ENCODE measurements at places on chromosomes 16 and 17.

DNA sequence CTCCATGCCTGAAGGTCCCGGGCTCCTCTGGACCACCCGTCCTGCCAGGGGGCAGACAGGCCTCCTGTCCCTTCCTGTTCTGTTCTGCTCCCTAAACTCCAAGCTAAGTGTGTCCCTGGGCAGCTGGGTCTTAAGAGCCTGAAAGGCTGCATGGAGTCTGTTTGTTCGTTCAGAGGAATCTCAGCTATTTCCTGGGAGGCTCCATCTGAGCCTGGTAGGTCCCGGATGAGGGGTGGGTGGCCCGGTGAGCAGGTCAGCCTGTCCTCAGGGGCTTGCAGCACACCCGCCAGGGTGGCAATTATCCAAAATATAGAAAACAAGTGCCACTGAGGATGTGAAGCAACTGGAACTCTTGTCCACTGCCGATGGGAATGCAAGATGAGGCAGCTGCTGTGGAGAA lies 12.6 kb downstream of the ACTG1 start:
- DNase-seq: no peak

DNA sequence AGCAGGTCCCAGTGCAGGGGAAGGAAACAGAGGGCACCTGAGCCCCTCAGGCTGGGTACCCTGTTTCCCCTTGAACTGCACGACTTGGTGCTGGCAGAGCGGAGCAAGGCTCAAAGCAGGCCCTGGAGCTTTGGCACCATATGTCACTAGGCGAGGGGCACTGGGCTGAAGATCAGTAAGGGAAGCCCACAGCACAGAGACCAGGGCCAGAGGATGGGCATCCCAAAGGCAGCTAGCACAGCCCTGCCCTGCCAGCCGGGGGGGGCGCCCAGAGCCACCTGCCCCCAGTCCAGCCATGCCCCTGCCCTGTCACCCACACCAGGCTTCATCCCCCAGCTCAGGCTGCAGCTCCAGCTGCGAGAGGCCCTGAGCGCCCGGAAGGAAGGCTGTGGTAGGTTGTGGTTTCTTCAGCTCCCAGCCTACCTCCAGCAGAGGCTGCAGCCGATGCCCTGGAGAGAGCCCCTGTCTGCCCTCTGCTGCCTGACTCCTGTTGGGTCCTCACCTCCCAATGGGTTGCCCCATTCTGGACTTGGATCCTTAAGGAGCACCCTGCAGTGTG lies 10.9 kb downstream of the NHERF1 start:
- peak; percentile 60 for DNase-seq

DNA sequence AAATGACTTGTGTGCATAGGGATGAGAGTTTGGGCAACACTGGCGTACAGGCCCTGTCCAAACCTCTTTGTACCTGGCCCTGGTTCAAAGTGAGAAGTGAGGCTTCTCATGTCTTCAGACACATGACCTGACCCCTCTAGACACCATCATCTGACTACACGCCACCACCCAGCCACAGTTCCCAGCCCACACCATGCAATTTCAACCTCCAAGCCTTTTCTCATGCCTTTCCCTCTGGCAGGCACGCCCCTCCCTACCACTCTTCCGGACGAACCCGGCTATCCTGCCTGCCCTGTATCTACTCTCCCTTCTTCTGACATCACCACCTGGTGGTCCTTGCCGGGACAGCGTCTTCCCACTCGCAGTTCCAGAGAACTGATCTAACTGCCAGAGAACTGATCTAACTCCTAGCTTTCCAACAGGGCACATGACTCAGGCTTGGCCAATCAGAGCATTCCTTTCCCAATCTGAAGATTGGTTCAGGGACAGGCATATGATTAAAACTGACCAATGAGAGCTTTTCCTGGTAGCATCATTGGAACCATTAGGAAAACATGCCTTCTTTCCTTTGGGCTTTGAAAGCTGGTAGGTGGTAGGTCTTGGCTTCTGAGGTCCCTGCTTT lies 27.1 kb upstream of the IL21R start:
- peak; percentile 76 for DNase-seq

- no peak for DNase-seq
Observed at GRCh38 chr16:2715064-2715463, 5.0 kb downstream of the PRSS27 start.

GRCh38 chr16:50303041-50303604 lies 36.8 kb downstream of the ADCY7 start:
- DNase-seq: no peak

DNA sequence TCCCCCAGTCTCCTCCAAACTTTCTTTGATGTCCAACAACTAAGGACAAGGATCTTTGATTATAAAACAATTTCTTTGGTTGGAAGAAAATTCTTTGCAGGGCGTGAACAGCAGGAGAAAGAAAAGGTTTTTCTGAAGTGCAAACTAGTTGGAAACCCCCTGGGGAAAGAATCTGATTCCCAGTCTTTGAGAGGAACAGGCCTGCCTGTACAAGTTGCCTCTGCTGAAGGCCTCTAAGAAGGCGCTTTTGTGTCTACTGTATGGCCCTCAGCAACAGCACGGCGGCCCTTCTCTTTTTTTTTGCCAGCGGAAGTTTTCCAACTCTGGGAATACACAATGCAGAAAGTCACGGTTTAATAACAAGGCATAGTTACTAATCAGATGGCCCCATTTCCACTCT lies 14.0 kb downstream of the RNF43 start:
- DNase-seq: no peak

DNA sequence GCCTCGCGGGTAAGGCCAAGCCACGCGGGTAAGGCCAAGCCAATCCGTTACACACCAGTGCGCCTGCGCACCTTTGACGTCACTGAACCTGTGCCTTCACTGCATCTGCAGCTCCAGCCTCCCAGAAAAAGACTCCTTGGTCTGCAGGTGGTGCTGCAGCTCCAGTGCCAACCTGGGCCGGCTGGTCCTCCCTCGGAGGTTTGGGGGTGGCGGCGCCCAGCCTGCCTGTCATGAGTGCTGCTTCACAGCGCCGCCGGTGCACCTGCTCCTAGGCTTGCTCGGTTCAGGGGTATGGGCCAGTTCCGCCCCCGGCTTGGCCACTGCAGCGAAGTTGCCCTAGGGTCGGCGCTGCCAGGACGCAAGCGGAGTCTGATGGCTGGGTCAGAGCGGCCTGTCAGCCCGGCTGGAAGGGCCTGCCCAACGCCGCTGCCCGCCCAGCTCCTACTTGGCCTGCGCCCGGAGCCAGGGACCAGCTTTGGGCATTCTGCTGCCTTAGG lies 146.6 kb downstream of the USP22 start:
- no peak for DNase-seq

- DNase-seq: no peak
Observed at GRCh38 chr17:79027925-79028491, 4.0 kb downstream of the C1QTNF1 start.

GRCh38 chr16:70163596-70163995 lies 10.0 kb upstream of the CLEC18C start:
- DNase-seq: no peak

- DNase-seq: no peak
Observed at GRCh38 chr16:68731637-68732036, 5.5 kb upstream of the CDH1 start.

- no peak for DNase-seq
Observed at GRCh38 chr17:149897-150584, 12.7 kb downstream of the SCGB1C2 start.

- DNase-seq: no peak
Observed at GRCh38 chr17:42779936-42780850, at the start of gene WNK4. WNK4 (plus strand) TSS chr17:42780610; CDS start chr17:42780699, 89 bp downstream.

DNA sequence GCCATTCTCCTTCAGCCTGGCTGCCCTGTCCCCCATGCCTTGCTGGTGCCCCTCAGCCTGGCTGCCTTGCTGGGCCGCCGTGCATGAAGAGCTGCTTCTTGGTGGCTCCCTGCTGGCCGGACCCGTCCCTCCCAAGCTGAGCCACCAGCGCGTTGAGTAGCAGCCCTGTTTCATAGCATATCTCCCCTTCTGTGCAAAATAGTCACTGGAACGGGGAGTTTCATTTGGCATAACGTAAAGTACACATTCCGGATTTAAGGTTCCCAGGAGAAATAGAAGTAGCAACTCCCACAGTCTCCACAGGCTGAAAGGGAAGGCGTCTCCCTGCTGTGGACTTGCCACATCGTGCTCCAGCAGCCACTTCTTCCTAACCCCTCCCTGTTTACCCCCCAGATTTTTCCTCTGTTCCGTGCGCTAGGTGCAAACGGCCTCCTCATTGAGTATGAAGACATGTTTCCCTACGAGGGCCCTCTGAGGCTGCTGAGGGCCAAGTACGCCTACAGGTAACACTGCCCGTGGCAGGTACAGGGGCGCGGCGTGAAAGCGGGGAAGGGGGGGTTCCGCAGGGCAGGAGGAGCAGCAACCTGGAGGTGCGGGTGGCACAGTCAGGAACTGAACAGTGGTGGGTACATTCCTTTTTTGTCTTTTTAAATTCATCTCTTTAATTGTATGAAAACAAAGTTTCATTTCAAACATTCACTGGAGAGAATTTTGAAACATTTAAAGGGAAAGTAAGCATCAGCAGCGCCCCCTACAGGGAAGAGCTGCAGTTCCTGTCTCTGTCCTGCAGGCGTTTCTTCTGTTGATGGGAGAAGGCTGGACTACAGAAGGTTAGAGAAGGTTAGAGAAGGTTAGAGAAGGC lies 5.8 kb upstream of the OGFOD3 start:
- no peak for DNase-seq

DNA sequence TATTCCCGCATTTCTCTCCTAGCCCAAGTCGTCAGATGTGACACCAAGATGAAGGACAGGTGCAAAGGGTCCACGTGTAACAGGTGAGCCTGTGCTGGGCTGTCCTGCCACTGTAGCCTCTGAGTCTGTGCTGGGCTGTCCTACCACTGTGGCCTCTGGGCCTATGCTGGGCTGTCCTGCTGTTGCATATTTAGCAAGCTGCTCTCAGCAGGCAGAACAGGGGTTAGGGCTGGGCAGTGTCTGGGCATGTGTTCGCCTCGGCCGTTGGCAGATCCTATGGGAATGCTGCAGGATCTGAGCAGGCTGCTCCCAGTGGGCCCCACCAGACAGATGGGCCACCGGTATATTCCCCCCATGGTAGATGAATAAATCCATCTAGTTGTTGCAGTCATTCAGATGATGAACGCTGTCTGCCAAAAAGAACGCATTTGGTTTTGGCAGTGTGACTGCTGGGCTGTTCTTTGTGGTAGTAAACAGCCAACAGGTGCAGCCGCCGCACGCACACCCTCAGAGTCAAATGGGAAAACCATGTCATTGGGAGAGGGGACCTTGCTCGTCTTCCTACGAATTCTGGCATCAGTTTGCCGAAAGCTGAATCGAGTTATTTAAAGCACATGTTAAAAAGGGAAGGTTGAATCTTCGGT lies 49.2 kb downstream of the CRISPLD2 start:
- no peak for DNase-seq

- peak; percentile 3 for DNase-seq
Observed at GRCh38 chr17:69048634-69049033, 12.1 kb downstream of the ABCA9 start.

DNA sequence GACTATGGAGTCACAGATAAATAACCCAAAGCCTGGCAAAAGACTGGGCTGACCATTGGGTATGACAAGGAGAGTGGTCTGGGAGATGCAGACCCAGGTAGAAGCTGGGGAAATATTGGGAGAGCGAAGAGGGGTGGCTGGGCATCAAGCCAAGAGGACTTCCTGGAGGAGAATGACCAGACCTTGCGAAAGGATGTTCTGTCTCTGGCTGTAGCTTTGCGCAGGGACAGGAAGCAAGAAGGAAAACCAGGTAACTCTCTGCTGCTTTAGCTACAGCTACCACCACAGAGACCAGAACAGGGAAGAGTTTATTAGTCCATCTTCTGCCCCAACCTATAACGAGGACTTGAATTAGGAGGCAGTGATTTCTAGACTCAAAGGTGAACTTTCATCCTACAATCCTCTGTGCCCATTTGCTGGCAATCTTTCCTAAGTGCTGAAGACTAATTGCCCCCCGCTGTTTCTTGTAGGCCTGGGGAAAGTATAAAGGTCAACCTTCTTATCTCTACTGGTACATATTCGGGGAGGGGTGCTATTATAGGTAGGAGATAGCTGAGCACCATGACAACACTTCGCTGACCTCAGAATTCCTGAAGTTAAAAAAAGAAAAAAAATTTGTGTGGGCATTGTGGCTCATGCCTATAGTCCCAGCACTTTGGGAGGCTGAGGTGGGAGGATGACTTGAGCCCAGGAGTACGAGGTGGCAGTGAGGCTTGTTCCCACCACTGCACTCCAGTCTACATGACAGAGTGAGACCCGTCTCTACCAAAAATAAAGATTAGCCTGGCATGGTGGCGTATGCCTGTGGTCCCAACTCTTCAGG lies 19.1 kb upstream of the KIFC3 start:
- DNase-seq: no peak

DNA sequence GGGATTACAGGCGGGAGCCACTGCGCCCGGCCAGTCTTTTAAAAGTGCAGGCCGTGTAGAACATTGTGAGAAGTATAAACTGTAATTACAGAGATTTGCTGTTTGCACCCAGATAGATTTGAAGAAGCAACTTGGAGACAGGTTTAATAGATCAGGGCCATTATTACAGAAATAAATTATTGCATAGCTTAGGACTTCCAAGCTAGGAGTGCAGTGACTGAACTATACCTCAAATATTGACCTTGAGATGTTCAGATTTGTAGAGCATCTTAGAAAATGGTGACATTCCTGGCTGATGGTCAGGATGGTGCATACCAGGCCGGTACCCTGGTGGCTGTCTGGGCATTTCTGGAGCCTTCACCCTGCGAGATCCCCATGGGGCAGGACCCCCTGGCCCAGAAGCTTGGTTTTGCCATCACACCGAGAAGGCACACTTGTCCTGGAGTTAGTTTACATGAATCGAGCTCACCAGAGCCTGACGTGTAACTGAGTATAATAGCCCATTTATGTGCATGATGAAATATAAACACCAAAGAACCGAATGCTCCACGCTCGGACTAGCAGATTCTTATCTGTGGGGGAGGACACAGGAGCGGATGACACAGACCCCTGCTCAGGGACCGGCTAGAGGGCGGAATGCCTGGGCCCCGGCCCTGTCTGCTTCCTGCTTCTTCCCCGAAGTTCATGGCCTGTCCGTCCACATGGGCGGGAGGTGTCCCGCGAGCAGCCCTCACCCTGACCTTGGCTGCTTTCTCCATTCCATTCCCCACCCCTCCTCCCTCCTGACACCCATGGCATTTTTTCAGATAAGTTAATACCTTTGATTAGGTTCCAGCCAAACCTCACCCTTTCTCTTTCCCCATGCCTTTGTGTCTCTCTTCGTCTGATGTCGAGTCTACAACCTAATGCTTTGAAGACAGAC lies 32.1 kb downstream of the CCDC40 start:
- no peak for DNase-seq

DNA sequence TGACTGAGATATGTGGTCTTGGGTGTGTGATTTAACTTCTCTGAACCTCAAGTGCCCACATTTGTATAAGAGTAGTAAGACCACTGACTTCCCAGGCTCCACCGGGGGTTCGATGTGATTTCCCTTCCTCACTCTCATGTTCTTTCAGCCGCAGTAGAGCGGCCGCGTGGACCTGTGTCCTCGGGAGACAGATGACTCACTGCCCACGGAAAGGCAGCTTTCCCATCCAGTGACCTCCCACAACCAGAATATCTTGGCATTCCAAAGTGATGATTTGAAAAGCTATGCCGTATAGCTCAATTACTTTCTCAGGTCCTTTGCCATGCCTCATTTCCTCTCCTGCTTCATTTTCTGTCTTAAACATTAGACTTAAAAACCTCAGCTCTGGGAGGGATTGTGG lies 73.6 kb downstream of the IL21R start:
- no peak for DNase-seq
